ENCODE measurements at places on chromosomes 7 and 10.
A peak's percentile ranks its signal among the peaks of the same experiment; 100 is the strongest.

DNA sequence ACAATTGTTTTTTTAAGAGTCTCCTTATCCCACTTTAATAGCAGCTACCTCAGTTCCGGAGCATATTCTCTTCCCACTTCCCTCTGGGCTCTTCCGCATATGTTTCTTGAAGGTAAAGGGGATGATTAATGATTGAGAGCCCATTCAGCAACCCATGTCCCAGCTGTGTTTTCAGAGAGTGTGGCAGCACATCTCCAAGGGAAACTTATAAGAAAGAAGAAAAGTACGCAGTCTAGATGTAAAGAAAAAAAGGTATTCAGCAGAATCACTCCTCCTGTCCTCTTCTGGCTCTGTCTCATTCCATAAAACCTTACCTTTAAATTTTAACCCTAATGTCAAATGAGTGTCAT lies 9.7 kb upstream of the ANKRD7 start:
- no peak for DNase-seq

- peak; percentile 88 for DNase-seq
Measured at GRCh38 chr7:29921404-29922010, 68.1 kb downstream of the SCRN1 start.

DNA sequence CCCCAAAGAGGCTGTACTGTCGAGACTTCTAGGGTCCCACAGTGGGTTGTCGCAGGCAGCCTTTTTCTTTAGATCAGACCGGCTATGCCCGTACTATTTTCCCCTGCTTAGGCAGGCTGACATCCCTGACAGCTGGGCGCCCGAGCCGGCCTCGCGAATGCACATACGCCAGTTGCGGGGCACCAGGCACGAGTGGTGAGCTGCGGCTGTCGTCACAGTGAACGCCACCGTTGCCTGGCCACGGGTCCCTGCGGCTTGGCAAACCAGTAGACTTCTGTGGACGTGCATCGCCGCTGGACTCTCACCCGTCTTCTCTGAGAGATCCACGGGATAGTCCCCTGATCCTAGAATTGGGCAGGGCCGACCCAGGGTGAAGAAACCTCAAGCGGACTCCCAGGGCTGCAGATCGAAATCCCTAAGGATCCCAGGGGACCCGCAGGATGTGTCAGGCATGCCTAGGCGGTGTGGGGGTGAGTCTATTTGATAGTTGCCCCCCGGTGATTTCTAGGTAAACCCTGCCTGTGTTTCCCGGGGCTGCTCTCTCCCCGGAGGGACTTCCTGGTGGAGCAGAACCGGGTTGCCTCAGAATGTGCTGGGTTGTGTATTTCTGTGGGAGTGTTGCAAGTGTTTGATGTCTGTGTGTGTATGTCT lies 33.0 kb upstream of the ZNF273 start:
- DNase-seq: no peak

DNA sequence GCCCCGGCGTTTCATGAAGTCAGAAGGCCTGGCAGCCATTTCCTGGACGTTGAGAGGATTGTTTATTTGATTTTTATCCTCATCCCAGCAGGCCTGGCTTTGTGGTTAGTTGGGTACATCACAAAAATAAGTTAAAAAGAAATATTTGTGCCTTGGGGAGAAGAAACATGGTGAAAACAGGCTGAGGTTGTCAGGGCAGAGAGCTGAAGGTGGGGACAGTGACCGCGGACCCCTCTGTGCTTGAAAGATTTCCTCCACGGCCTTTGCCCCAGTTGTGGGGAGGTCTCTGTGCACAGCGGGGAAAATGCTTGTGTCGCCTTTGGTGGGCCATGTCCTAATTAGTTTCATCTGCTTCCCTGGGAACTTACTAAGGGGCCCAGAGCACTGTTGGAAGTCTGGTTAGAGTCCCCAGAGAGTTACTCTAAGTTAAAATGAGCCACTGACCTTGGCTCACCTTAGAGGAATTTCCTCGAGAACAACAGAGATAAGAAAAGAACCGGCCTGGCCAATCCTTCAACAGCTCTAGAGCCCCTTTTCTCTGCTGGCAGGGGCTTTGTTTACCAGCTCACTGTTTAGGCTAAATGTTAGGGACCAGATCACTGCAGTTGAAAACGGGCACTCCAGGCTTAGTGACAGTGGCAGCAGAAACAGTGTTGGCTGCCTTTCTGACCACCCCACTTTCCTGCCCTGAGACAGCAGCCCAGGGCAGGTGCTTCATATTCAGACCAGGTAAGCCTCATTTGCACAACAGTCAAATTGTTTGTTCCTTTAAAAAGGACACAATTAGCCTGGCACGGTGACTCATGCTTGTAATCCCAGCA lies 37.9 kb downstream of the CRCP start:
- no peak for DNase-seq

DNA sequence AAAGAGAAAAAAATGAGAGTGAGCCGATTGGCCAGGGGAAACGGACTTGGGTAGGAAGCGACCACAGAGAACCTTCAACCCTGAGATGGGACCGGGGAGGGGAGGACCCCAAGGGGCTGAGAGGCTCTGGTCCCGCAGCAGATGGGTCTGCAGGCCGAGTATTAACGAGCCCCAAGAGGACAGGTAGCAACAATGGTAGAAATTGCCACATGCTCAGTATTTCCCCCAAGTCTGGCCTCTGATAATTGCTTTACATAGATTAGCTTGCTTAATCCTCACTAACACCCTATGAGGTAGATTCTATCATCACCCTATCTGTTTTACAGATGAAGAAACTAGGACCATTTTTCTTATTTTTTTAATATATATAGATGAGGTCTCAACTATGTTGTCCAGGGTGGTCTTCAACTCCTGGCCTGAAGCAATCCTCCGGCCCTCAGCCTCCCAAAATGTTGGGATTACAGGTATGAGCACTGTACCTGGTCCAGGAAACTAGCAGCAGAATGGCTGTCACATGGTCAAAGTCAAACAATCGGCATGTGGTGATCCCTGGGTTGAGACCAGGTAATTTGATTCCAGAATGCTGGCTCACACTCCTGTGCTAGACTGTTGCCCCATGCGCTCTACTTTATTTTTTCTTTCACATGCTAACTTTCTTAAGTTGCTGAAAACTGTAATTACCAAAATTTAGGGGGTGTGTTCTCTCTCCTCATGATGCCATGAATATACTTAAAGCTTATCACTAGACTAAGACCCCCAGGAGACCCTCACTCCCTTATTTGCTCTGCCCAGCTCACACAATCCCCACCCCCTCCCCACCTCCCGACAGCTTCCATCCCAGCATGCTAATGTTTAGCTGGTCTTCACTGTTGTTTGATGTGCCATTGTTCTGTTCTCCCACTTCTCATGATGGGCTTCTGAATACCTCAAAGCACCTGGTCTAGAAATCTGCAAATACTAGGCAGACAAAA lies 67.9 kb upstream of the AFAP1L2 start:
- DNase-seq: peak; percentile 81

Measured in Karpas-422 (cell line).